ENCODE measurements at places on chromosomes 2 and 18.

DNA sequence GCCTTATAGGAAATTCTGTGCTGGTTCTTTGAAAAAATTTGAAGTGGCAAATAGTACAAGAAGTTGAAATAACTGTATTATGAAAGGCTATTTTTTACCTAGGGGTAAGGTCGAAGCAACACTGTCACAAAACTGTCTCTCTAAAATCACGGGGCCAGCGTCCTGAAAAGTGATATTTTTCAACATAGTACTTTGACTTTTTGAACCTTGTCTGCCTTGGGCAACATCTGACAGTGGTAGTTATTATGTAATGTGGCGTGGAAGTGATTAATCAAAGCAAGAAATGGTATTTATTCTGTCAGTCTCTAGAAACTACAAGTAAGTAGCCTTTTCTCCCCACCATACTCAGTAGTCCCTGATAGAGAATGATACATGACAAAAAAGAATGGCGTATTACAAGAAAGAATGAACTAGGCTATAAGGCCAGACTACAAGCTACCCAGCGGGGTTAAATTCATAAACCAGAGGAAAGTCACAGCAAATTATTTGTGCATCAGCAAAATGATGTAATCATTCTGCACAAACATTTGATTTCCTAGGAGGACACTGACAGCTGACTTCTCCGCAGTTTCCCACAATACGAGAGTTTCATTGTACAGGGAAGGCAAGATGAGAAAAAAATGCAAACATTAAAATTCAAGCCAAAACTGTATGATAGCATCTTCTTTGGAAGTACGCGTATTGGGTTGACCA is 9.8 kb downstream of the GEN1 start:
- no peak for DNase-seq

- DNase-seq = no peak
These were observed 83.2 kb upstream of the THOC1 start for GRCh38 chr18:350953-351572.

DNA sequence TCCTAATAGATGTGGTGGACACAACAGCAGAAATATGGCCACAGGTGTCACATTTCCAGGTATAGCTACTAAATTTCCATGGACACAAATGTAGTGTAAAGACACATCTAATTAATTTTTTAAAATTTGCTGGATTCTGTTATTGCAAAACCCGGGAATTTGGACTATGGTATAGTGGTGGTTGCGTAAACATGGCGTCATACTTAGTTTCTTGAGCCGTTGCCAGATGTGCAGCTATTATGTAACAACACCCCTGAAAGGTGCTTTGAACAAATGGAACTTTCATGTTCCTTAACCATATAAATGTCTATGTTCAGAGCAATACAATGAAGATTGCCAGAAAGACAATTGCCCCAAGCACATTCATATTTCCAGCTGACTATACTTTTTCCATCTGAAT is 85.9 kb downstream of the HRH4 start:
- DNase-seq = no peak

- no peak for DNase-seq
These were observed 161.6 kb downstream of the NEDD4L start for GRCh38 chr18:58205443-58206160.

- no peak for DNase-seq
These were observed 92.2 kb upstream of the SETBP1 start for GRCh38 chr18:44588508-44588907.

Data from KBM-7 (cell line).